Suprapubic skin (tissue), 4 donors: ENCODE measurements at places on chromosomes 6 and 20.

DNA sequence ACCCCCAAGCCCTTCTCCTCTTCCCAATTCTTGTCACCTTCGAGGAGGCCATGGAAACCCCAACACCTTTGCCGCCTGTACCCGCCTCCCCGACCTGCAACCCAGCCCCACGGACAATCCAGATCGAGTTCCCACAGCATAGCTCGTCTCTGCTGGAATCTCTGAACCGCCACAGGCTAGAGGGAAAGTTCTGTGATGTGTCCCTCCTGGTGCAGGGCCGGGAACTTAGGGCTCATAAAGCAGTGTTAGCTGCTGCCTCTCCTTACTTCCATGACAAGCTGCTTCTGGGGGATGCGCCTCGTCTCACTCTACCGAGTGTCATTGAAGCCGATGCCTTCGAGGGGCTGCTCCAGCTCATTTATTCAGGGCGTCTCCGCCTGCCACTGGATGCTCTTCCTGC, 675 bp downstream of the ZBTB9 start:
- H3K4me3 ChIP-seq = peak overlapping the region; percentile 79
- H3K4me1 ChIP-seq = peaks cover 22% of the 10 kb centered on the region
- H3K27ac ChIP-seq = no peak overlapping the region
- H3K27me3 ChIP-seq = no peaks in the 10 kb centered on the region
- peaks cover 14% of the 10 kb centered on the region for H3K36me3 ChIP-seq
- no peak for DNase-seq

GRCh38 chr6:2245877-2246863, 765 bp upstream of the GMDS start:
- H3K27me3 ChIP-seq = no peaks in the 10 kb centered on the region
- no peaks in the 10 kb centered on the region for H3K36me3 ChIP-seq
- peak overlapping the region; percentile 86 for H3K27ac ChIP-seq
- DNase-seq = no peak
- peaks cover 24% of the 10 kb centered on the region for H3K4me1 ChIP-seq

DNA sequence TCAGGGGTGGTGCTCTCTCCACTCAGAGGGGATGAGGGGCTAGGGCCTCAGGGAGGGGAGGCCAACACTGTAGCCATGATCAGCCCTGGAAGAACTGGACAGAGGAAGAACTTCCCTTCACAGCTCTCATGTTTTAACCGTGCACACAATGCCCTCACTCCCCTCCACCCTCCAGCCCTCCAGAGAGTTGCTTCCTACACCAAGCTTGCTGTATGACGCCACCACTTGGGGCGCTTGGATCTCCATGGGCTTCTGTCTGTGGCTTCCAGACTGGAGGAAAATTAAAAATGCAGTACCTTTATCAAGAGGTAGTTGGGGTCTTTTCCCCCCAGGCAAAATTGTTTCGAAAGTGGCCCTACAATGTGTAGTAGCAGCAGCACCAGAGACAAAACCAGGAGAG, 48.4 kb downstream of the ARHGAP40 start:
- H3K4me3 ChIP-seq = no peak overlapping the region
- H3K27me3 ChIP-seq = peaks cover 68% of the 10 kb centered on the region
- H3K36me3 ChIP-seq = no peaks in the 10 kb centered on the region
- peaks cover 8% of the 10 kb centered on the region for H3K4me1 ChIP-seq
- H3K27ac ChIP-seq = no peak overlapping the region

DNA sequence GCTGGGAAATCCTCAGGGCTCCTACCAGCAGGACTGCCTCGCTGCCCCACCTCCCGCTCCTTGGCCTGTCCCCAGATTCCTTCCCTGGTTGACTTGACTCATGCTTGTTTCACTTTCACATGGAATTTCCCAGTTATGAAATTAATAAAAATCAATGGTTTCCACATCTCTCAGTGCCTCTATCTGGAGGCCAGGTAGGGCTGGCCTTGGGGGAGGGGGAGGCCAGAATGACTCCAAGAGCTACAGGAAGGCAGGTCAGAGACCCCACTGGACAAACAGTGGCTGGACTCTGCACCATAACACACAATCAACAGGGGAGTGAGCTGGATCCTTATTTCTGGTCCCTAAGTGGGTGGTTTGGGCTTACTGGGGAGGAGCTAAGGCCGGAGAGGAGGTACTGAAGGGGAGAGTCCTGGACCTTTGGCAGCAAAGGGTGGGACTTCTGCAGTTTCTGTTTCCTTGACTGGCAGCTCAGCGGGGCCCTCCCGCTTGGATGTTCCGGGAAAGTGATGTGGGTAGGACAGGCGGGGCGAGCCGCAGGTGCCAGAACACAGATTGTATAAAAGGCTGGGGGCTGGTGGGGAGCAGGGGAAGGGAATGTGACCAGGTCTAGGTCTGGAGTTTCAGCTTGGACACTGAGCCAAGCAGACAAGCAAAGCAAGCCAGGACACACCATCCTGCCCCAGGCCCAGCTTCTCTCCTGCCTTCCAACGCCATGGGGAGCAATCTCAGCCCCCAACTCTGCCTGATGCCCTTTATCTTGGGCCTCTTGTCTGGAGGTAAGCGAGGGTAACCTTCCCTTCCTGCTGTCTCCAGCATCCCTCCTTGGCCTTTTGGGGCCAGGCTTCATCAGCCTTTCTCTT, at the start of gene CFB:
Gene CFB, plus strand, starts transcription at position 589 of the 863 bp plus-strand sequence. Its CDS starts 127 bp downstream, at position 716.
- peak within 1 kb of the TSS; percentile 78 for H3K27ac ChIP-seq
- no peaks in the 10 kb centered on the region for H3K27me3 ChIP-seq
- peak within 1 kb of the TSS; percentile 19 for H3K4me3 ChIP-seq
- H3K36me3 ChIP-seq = peaks cover 4% of the 10 kb centered on the region
- DNase-seq = peak; percentile 89

DNA sequence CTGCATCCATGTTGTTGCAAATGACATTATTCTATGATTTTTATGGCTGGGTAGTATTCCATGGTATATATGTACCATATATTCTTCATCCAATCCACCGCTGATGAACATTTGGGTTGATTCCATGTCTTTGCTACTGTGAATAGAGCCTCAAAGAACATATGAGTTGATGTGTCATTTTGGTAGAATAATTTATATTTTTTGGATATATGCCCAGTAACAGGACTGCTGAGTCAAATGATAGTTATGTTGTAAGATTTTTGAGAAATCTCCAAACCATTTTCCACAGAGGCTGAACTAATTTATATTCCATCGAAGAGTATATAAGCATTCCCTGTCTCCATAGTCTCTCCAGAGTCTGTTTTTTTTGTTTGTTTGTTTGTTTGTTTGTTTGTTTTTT, 1373.5 kb downstream of the GRIK2 start:
- H3K36me3 ChIP-seq = no peaks in the 10 kb centered on the region
- no peak overlapping the region for H3K27ac ChIP-seq
- DNase-seq = no peak
- no peaks in the 10 kb centered on the region for H3K4me1 ChIP-seq
- no peak overlapping the region for H3K4me3 ChIP-seq

DNA sequence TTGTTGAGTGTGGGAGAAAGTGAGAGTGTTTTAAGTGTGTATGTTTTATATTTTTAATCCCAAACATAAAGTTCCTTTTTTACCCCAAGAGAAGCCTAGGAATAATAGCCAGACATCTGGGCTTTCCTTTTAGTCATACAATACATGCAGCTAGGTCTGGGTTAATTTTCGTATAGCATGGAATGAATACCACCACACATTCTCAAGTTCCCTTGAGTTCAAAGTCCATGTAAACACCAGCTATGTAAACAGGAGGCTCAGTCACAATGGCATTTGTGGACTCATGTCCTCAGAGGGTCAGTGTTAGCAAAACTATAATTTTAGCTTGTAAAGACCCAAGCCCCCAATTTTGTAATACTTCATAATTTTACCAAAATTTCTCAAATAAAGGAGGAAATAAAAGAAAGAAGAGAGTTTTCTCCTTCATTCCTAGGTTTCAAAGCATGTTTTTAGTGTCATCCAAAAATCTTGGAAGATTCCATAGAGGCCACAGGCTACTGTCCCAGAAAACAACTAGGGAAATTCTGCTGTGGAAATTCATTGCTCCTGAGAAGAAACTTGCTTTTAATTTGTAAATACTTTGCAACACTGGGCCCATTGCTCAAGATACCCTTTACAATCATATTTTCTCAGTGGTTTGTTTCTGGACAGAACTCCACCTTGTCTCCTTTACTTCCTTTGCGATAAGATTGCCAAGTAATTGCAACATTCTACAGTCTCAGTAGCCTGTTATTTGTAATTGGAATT, 671.2 kb downstream of the COL12A1 start:
- H3K27me3 ChIP-seq = no peaks in the 10 kb centered on the region
- no peak overlapping the region for H3K27ac ChIP-seq
- no peaks in the 10 kb centered on the region for H3K36me3 ChIP-seq
- no peak overlapping the region for H3K4me3 ChIP-seq

DNA sequence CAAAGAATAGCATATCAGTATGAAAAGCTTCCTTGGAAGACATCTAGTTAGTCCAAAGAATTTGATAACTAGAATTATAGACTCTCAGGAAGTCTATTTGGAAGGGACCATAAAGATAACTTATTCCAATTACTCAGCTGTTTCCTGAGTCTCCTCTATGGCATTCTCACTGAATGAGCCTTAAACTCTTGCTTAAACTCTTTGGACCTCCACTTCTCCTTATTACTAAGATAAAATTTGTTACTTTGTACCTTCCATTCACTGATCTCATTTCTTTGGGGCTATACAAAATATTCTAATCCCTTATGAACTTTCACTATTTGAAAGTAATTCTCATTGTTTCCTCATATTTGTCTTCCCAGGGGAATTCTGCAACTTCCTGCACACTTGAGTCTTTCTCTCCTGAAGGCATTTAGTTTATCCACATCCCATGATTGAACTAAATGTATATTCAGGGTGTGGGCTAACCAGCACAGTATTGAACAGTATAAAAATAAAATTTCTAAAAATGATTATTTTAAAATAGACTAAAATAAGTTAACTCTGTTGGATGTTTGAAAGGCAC, 67.1 kb upstream of the NOTCH4 start:
- no peak for DNase-seq
- H3K27ac ChIP-seq = no peak overlapping the region
- H3K36me3 ChIP-seq = no peaks in the 10 kb centered on the region
- no peak overlapping the region for H3K4me3 ChIP-seq
- H3K27me3 ChIP-seq = no peaks in the 10 kb centered on the region
- H3K4me1 ChIP-seq = no peaks in the 10 kb centered on the region

DNA sequence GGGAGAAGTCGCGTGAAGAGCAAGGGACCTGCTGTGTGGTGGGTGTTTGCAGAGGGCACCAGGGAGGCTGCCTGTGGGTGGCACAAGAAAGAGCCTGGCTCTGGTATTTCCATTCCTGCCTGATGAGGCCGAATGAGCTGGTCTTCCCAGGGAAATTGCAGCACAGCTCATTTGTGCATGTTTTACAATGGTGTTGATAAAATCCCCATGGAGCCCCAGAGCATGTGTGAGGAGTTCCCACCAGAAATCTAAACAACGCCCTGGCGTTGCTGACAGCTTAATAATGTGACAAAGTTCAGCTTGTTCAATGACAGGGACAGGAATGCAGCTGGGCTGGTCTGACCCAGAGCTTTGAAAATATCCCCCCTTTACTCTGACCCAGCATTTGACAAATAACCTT, 135.5 kb downstream of the CLIC5 start:
- H3K4me3 ChIP-seq = no peak overlapping the region
- H3K27ac ChIP-seq = no peak overlapping the region
- peaks cover 12% of the 10 kb centered on the region for H3K4me1 ChIP-seq

- H3K27ac ChIP-seq = no peak overlapping the region
- no peaks in the 10 kb centered on the region for H3K4me1 ChIP-seq
- no peak overlapping the region for H3K4me3 ChIP-seq
- no peaks in the 10 kb centered on the region for H3K27me3 ChIP-seq
- no peak for DNase-seq
These were observed 102.3 kb upstream of the CCN2 start for GRCh38 chr6:132053511-132053910.

DNA sequence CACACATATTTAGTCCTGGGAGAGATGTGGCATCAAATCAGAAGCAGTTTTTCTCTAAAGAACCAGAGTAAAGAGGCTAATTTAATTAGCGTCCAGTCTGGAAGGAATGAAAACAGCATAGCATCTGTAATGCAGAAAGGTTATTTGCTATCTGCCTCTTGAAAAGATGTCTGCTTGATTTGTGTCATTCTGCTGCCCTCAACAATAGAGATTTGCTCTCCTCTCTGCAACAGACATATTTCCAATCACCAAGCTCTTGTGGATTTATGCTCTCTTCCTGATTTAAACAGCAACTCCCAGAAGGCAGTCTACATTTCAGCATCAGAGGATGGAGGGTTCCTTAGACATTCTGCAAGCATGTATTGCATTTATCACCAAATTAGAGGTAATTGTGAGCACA, 53.5 kb upstream of the AKAP12 start:
- H3K36me3 ChIP-seq = no peaks in the 10 kb centered on the region
- DNase-seq = no peak
- no peak overlapping the region for H3K27ac ChIP-seq
- H3K4me3 ChIP-seq = no peak overlapping the region
- H3K4me1 ChIP-seq = no peaks in the 10 kb centered on the region

DNA sequence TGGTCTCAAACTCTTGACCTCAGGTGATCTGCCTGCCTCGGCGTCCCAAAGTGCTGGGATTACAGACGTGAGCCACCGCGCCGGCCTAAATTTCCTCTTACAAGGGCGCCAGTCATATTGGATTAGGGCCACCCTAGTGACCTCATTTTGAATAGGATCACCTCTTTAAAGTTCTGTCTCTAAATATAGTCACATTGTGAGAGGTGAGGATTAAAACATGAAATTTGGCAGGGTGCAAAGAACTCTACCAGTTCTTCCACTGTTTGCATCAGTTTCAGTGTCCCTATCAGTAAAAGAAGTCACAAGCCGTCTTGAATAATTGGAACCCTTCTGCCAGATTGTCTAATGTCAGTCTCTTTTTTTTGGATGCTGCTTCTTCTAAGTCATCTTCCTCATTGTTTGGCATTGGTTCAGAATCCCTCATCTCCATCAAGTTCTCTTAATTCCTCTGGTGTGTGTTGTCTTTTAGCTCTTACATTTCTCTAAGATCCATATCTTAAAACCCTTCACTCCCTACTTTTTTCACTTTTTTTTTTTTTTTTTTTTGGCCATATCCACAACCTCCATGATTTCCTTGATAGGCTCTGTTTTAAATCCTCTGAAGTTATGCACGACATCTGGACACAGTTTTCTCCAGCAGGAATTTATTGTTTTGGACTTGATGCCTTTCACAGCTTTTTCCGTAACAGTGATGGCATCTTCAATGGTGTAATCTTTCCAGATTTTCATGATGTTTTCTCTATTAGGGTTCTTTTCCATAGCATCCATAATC, 56.8 kb downstream of the NCOA3 start:
- H3K4me3 ChIP-seq = no peak overlapping the region
- H3K27ac ChIP-seq = peak overlapping the region; percentile 13
- DNase-seq = no peak
- H3K36me3 ChIP-seq = no peaks in the 10 kb centered on the region

- H3K27ac ChIP-seq = no peak overlapping the region
- H3K36me3 ChIP-seq = no peaks in the 10 kb centered on the region
- H3K4me3 ChIP-seq = no peak overlapping the region
- no peaks in the 10 kb centered on the region for H3K27me3 ChIP-seq
These were observed 9.6 kb upstream of the IL17A start for GRCh38 chr6:52176550-52176949.

GRCh38 chr6:25332655-25333071, 53.5 kb downstream of the CARMIL1 start:
- H3K4me3 ChIP-seq = no peak overlapping the region
- no peaks in the 10 kb centered on the region for H3K36me3 ChIP-seq
- no peak overlapping the region for H3K27ac ChIP-seq
- no peak for DNase-seq
